ENCODE measurements at places on chromosomes 4 and X. TPM values are rescaled to one million over a fixed set of nuclear protein-coding genes. Genes with fewer than 3 reads are reported as not detected.
A peak's percentile ranks its signal among the peaks of the same experiment; 100 is the strongest.

Gene FREM3
- not detected for total RNA-seq

Gene ASB12
- 4.1 TPM for total RNA-seq

Gene ARMCX2
- 43.5 TPM for total RNA-seq

Gene P2RY4
- 0.24 TPM for total RNA-seq

Gene XKRX
- total RNA-seq: 0.11 TPM

Gene DCAF12L1
- not detected for total RNA-seq

Gene CXCL6
- total RNA-seq: 0.22 TPM

Gene SUPT20HL1
- total RNA-seq: not detected

Gene PDGFRA
- 23.4 TPM for total RNA-seq

DNA sequence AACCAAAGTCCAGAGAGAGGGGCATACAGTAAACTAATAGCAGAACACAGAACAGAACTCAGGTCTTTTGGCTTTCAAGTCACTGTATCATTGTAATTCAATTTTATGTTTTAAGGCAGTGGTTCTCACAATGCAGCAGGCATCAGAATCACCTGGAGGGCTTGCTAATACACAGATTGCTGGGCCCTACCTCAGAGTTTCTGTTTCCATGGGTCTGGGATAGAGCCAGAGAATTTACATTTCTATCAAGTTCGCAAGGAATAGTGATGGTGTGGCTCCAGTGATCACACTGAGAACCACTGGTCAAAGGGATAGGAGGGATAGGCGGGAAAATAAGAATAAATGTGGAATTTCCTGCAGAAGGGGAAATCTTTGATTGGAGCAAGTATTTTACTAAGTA lies 36.7 kb downstream of the LANCL3 start:
- DNase-seq: no peak

DNA sequence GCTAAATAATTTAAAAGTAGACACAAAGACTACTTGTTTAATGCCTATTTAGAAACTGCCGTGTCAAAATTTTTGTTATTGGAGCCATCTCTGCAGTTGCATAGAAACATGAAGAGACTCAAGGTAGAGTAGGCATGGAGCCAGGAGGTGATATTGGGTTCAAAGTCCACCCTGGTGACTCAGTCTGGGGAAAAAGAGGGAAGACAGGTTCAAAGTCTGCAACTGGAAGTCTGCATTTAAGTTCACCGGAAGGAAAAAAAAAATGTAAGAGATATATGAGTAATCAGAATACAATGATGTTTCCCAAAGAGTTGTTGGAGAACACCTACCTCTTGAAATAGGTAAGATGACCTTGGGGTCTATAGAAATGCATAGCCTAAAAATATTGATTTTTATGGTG lies 67.4 kb upstream of the QRFPR start:
- DNase-seq: no peak

GRCh38 chr4:16043642-16044498 lies 40.0 kb downstream of the PROM1 start:
- DNase-seq: no peak

DNA sequence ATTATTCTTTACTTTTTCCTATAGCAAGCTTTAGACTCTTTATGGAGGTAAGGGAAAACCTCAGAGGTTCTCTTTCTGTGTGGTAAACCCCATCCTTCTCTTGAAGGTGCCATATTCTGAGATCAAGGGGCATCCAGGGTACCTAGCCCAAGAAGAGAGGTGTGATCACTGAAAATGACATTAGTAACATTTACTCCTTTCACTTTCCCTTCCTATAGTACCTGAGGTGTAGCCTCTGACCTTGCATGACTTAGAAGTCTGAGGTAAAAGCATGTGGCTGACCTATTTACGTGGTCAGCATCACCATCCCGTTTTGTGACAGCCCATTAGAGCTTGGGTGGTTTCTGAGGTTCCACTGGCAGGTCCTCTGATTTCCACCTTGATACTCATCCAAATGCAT lies 25.7 kb downstream of the SGMS2 start:
- DNase-seq: no peak

GRCh38 chr4:57053508-57053907 lies 56.7 kb downstream of the IGFBP7 start:
- no peak for DNase-seq

GRCh38 chrX:42398967-42399631 lies 378.9 kb downstream of the PPP1R2C start:
- no peak for DNase-seq

- no peak for DNase-seq
Observed at GRCh38 chr4:124318292-124318691, 394.2 kb downstream of the ANKRD50 start.

GRCh38 chr4:122212880-122213279 lies 60.7 kb downstream of the BLTP1 start:
- no peak for DNase-seq

- no peak for DNase-seq
Observed at GRCh38 chrX:134653835-134654234, 4.4 kb downstream of the PLAC1 start.

- DNase-seq: no peak
Observed at GRCh38 chr4:84498203-84498934, 723 bp downstream of the NKX6-1 start.

- no peak for DNase-seq
Observed at GRCh38 chr4:12586242-12587006, 897.7 kb downstream of the RAB28 start.

DNA sequence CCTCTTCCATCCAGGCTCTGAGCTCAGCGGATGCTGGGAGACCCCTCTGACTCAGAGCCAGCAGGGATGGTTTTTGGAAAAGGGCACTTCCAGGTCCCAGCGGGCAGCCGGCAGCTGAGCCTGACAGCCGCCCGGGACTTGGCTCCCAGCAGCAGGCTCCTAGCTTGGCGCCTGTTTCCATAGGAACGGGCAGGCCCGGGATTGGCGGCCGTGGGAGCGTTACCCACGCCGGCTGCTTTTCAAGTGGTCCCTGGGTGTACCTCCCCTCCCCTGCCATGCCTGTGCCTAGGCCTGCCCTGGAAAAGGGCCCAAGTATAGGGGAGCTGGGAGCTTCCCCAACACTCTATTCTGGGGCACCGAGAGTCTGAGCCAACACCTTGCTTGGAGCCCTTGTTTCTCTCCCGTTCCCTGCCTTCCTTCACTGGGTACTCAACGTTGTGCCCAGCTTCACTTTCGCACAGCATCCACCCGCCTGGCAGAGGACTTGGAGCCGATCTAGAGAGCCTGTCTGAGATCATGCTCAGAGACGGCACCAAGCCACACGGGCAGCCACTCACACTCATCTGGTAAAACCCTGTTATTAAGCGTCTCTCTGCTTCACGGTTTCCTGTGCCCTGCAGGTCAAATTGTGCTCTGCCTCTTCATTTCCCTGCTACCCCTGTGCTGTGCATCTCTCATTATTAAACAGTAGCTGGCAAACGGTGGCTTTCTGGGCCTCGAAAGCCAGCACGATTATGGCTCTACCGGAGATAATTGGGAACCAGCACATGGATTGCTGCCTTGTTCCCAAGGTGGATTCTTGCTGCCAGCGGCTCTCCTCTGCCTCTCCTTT lies 521.5 kb downstream of the BCOR start:
- DNase-seq: no peak

GRCh38 chr4:151355155-151355554 lies 29.8 kb upstream of the SH3D19 start:
- no peak for DNase-seq

DNA sequence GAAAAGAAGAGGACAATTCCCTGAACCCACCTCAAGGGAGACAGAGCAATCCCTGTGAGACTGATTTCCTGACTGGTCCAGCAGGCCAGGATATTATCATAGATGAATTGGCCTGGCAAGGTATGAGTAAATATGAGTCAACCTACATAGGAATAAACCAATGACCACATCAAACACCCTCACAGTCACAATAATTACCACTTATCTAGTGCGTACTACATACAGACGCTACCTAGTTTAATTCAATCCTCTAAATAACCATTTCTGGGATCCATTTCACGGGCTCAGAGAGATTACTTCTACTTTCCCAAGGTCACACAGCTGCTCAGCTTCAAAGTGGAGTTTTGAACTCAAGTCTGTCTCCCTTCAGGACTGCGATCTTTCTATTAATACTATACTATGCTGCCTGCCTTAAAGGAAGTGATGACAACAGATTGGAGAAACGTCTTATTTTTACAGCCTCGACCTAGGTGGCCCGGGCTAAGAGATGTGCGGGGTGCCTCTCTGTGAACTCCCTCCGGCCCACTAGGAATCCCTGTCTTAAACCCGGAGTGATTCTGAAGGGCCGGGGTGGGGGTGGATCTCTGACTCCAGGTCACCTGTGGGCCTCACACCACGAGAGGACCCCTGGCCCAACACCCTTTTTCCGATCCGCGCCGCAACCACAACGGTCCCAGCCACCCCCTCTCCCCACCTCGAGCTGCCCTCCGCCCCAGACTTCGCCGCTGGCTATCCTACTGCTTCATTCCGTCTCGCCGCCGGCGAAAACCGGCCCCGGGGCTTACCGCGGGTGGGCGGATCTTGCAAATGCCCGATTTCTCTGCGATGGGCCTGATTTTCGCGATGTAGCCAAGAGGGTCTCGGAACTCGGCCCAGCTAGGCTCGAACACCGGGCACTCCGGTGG lies 800 bp downstream of the KDM5C start:
- DNase-seq: peak; percentile 74

- DNase-seq: no peak
Observed at GRCh38 chrX:77446029-77446585, 1.1 kb upstream of the FGF16 start.

DNA sequence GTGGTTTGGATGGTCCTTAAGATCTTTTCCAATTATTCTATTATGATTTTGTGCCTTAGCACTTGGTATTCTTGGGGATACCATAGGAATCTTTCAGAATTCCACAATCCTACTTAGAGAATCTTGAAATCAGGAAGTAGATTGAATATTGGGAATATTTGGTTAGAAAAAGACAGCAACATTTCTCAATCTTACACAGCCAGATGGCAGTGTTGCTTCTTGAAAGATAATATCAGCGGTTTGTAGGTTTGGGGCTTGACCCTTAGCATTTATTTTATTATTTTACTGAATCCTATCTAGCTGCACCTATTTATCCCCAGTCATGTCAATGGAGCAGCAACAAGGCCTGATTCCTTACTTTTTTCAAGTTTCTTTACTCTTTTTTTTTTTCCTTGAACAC lies 28.6 kb downstream of the MAGEB1 start:
- DNase-seq: no peak

DNA sequence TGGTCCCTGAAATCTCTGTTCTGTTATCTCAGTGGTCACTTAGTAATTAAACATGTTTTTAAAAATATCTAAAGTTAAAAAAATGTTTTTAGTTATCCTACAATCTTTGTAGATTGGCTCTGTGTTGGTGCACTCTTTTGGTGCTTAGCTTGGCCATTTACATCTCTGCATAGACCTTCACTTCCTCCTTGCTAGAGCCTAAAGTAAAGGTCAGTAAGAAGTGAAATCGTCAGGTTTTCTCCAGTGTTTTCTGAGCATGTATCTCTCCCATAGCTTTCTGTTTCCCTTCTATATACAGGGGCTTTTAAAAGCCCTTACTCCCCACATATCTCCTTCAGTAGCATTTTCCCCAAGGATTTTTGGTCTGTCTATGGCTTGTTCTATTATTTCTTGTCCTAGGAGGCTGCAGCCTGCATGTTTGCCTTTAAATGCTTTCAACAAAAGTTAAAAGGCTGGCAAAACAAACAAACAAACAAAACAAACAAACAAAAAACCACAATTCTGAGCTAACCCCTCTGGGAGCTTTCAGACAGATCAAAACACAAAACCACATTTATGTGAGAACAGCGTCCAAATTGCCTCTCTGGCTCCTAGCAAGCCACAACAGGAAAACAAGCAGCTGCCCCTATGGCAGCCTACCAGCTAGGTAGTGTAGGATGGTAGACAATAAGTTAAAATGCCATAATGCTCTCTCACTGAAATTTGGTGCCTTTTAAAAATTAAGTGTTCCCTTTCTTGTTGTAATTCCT lies 27.3 kb upstream of the GPRASP2 start:
- no peak for DNase-seq

DNA sequence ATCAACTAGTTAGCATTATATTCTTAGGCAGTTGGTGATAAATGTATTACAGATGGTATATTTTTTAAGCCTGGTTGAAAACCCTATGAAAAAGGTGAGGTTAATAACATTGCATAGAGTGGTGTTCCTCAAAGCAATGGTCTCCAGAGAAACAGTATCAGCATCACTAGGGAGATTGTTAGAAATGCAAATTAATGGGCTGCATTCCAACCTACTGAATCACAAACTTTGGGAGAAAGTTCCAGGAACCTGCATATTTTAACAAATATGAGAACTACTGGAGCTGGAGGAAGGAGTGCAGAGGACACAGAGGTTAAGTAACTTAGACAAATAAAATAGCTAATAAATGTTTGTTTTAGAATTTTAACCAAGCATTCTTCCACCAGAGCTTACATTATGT lies 166.9 kb upstream of the PCDH10 start:
- no peak for DNase-seq

- no peak for DNase-seq
Observed at GRCh38 chr4:42653626-42654560, 3.0 kb downstream of the ATP8A1 start.

GRCh38 chr4:108141213-108141950 lies 27.4 kb downstream of the LEF1 start:
- DNase-seq: no peak

- DNase-seq: no peak
Observed at GRCh38 chr4:184924516-184924915, 93.8 kb upstream of the HELT start.

DNA sequence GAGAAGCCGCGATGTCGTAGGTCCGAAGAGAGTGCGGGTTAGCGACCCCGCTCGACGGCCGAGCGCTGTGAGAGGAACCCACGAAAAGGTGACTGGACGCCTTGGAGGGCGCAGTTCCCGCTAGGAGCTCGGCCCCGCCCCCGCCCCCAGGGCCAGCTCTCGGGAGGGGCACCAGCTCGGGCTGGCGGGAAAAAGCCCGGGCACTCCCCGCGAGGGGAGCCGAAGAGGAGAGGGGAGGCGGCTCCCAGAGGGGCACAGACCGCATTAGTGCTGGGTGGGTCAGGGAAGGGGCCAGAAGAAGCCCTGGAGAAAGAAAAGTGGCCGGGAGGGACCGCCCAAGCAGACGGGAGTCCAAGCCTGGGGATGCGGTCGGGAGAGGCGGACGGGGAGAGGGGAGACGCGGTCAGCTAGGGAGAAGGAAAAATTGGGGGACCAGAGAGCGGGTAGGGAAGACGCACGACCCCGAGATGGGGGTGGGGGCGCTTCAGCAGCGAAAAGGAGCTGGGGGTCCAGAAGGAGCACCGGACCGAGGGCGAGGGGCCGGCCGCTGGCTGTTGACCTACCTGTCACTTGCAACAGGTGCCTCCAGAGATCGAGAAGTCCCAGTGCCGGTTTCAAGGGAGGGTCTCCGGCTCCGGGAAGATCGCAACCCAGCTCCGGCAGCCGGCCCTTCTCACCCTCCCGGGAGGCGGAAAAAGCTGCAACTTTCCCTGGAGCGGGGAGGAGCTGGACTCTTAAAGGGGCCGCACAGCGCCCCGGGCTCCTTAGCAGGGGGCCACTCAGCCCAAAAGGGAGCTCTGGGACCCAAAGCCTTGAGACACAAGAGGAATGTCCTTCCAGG lies at the start of gene SYTL4:
Gene SYTL4 (minus strand): TSS at position 681 of the 841 bp plus-strand sequence. CDS start 30,084 bp downstream, outside the sequence.
- no peak for DNase-seq

- DNase-seq: no peak
Observed at GRCh38 chr4:146029939-146030710, 91.5 kb upstream of the ZNF827 start.

GRCh38 chr4:63583561-63583960 lies 825.7 kb downstream of the TECRL start:
- DNase-seq: no peak

- no peak for DNase-seq
Observed at GRCh38 chr4:146134761-146135445, 40.6 kb upstream of the LSM6 start.
